Urinary bladder (tissue), 4 donors: ENCODE measurements at places on chromosomes 3 and 15. TPM values are rescaled to one million over a fixed set of nuclear protein-coding genes. Genes with fewer than 3 reads are reported as not detected.

CD200R1 gene
- polyA plus RNA-seq, result 1.1 TPM

HHATL gene
- polyA plus RNA-seq, result 0.08 TPM

DNA sequence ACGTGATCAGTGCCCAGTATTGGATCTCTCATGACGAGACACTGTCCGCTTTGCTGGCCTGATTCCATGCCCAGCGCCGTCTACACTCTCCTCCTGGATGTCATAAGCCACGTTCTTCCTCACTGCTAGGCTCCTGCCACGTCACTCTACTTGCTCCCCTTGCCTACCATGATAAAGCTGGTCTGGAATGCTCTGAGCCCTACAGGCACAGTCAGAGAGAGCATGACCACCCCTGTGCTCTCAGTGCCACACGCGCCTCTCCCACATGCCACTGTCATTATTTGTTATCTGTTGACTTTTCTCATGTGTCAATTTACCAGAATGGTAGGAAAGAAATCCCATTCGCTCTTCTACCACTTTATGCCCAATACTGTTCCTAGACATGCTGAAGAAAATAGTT is 148.6 kb downstream of the ANO10 start:
- no peak for DNase-seq

- DNase-seq, result no peak
Observed at GRCh38 chr15:69094124-69094921, 66.1 kb upstream of the GLCE start.

DNA sequence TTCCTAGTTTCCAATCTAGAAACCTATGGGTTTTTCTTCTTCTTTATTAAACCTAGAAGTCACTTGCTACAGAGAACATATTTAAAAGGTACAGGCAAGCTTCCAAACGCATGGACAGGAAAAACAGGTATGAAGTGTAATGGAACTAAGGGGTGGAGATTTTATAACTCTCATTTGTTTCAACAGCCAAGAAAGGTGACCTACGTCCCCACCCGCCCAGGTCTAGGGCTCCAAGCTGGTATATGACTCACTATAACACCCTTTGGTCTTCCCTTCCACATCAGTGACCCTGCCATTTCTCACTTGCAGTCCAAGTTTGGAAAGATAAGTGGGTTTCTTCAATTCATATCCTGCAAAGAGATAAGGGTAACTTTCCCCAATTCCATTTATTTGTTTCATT is 6.0 kb upstream of the LIPH start:
- DNase-seq, result no peak
